ENCODE measurements at places on chromosomes 7 and 10.

DNA sequence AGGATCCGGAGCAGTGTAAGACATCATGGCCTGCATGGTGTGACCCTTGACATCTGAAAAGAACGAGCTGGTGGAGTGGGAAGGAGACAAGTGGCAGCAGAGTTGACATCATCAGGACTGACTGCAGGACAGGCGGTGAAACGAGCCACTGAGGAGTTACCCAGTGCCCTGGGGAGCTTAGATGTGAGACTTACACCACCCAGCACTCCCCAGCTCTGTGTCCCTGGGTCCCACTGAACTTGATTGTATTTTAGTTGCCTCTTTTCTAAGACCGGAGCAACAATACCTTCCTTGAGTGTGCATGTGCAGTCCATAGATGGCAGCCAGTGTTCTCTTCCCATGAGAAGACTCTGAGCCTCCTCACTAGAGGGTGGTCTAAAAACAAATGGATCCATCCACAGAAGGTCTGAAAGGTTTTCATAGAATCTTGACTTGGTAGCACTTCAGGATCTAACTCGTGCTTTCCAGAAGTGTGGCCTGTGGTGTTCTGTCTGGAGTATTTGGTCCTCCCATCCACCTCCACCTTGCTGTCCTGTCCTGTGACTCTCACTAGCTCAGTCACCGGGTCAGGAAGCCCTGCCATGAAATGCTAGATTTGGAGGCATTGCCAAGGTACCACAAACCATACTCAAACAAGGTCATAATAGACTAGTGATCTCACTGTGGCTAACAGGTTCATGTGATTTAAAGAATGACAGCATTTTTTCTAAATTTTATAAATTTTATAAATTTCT lies 59.0 kb downstream of the IKZF1 start:
- DNase-seq: no peak

DNA sequence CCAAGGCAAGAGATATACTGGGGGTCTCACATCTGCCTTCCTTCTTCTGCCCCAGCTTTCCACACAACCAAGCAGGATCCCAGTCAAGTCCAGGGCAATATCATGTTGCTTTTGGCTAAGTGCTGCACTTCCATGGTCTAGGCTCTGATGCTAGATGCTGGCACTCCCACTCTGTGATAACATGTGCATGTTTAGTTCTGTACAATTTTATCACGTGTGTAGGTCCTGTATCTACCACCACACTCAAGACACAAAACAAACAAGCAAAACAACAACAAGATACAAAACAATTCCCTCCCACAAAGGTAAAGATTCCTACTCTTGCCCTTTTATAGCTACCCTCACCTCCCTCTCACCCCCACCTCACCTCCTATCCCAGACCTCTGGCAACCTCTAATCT lies 105.6 kb upstream of the HABP2 start:
- DNase-seq: no peak

DNA sequence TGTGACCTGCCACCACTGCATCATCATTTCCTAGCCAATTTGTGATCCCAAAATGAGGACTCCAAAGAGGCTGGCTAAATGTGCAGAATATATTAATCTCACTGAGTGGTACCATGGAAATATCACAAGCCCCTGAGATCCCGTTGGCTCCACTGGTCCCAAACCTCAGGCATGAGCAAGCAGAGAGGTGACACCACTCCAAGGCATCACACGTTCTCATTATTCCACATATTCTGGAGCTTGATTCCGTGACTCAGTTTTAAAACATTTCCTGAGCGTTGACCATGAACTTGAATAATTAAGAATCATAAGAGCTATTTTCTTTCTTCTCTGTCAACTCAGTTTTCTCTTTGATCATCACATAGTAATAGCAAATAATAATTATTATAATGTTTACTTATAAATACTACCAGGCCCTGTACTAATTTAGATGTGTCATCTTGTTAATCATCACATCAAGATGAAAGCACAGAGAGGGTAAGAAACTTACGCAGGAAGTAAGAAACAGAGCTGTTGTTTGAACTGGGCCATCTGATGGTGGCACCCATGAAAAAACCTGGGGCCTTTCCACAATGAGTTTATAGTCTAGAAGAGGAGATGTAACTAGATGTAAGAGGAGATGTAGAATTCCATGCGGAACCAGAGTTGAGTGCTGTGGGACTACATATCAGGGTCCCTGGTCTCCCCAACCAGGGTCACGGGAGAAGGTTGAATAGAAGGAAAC lies 3.5 kb downstream of the APBB1IP start:
- no peak for DNase-seq

- no peak for DNase-seq
Measured at GRCh38 chr7:108307595-108307994, 148.6 kb downstream of the NRCAM start.

DNA sequence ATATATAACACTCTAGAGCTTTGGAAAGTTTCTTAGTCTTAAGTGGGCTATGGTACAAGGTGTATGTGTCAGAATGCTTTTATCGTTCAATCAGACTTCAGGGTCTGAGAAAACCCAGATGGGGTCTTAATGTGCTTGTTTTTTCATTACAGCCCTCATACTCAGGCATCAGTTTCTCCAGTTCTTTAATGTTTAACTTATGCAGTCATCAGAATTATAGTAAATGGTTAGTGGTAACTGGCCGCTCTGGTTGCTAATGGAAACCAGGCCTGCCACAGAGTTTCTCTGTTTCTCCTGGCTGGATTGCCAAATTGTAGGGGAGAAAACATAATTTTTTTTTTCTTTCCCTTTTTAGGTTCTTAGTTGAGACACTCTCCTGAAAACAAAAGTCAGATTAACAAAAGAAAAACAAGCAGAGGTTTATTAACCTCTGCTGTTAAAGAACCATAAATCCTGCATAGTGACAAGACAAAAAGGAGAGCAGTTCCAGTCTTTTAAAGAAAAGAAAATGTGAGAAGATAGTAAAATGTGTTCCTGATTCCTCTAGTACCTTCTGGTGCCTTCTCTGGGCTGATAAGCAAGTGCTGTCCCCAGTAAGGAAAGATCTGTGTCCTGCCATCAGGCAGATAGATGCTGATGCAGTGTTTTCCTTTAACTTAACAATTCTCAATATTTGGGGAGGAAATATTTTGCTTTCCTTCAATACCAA lies 21.5 kb upstream of the GHITM start:
- DNase-seq: no peak

- DNase-seq: no peak
Measured at GRCh38 chr10:11541296-11541695, 70.2 kb downstream of the USP6NL start.

- DNase-seq: no peak
Measured at GRCh38 chr10:100182908-100183307, 2.9 kb downstream of the ERLIN1 start.

DNA sequence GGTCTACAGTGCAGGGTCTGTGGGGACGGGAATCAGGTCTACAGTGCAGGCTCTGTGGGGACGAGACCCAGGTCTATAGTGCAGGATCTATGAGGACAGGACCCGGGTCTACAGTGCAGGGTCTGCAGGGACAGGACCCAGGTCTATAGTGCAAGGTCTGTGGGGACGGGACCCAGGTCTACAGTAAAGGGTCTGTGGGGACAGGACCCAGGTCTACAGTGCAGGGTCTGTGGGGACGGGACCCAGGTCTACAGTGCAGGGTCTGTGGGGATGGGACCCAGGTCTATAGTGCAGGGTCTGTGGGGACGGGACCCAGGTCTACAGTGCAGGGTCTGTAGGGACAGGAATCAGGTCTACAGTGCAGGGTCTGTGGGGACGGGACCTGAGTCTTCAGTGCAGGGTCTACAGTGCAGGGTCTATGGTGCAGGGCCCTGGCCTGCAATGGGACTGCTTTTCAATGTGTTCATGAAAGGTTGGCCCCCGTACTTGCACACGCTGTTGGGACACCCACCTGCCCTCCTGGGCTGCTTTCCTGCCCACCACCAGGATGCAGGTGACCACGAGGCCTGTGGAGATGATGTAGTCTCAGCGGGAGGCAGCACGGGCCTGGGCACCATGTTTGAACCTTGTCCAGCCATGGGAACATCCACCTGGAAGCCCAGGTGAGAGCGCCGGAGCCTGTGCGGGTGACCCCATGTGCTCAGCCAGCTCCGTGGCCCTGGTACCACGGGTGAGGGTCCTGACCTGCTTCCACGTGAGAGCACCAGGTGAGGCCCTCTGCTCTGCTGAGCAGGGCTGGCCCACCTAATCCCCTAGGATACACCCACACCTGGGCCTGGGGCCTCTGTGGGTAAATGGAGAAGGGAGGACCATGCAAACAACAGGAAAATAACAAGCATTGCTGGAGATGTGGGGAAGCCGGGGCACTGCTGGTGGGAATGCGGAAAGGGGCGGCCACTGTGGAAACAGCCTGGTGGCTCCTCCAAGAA lies 91.4 kb upstream of the DIP2C start:
- no peak for DNase-seq

GRCh38 chr10:103124420-103125096 lies 68.5 kb downstream of the NT5C2 start:
- no peak for DNase-seq

DNA sequence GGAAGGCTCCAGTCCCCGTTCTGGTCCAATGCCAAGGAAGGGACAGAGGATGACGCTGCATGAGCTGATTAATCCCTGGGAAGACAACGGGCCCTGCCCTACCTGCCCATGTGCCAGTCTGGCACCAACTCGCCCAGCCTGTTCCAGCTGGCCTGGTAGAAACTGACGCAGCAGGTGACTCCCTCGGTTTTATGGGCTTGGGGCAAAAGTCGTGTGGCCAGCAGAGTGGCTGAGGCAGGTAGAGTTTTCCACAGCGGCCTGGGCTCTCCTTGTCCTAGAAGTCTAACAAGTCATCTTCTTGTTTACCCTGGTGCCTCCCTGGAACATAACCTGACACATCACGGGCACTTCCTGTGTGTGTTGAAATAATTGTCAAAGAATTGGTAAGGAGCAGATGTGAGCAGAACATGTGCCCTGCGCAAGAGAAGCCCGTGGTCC lies 20.4 kb upstream of the LMTK2 start:
- no peak for DNase-seq

DNA sequence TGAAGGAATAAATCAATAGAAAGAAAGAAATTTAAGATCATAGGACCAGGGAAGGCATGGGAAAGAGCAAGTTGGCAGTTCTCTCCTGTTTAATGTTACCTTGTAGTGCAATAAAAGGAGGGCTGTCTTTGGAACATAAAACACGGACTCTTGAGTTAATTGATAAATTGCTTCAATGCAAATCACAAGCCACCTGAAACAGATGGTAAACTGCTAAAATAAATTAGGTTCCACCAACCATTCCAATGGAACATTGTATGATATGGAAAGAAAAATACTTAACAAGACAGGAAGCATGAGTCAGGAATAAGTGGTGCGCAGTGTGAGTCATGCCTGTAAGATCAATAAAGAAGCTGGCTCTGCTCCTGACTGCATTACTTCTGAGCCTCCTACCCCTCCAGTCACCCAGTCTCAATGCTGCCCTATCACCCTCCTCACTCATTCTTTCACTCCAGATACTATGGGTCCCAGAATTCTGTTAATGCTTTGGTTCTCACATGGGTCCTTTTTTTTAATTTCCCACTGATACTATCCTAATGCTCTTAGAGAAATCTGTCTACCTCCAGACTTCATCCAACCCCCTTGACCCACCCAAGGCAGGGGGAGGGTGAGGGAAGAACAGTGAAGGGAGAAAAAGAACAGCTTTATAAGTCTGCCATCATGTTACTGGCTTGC lies 78.9 kb downstream of the LRRC17 start:
- no peak for DNase-seq

- no peak for DNase-seq
Measured at GRCh38 chr7:141287936-141288335, 214.1 kb downstream of the TMEM178B start.

DNA sequence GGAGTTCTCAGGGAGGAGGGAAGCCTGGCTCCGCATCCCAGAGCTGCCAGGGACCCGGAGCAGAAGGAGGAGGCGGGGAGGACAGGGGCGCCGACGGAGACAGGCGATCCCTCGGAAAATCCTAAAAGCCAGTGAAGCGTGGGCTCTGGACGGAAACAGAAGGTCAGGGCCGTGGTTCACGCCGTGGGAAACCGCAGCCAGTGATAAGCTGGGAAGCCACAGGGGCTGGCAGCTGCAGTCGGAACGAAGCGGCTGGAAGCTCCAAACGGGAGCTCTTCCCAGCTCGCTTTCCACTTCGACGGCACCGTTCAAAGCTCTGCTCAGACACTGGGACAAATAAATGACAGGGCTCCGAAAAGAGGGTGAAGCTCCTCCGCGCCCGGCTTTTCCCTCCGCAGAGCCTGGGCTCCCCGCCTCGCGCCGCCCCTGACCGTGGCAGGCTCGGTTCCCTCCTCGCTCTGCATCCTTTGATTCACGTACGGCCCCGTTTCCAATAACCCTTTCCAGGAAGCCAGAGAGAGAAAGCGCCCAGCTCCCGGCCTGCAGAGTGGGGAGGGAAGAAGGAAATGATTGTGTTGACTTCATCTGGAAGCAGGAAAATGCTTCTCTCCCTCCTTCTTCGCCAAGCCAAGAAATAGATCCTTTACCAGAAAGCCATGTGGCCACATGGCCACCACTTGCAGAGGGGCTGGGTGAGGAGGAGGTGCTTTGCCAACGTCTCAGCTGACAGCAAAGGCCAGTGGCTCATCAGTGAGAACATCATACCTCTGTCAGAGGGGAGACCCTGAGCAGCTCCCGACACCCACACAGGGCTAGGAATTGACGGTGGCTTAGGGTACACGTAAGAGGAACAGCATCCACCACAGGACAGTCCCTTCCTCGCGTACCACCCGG lies 57.4 kb downstream of the ADRB1 start:
- DNase-seq: no peak

- DNase-seq: no peak
Measured at GRCh38 chr10:25744574-25744973, 189.5 kb upstream of the MYO3A start.

GRCh38 chr7:66099551-66100407 lies 14.9 kb upstream of the CRCP start:
- DNase-seq: no peak

DNA sequence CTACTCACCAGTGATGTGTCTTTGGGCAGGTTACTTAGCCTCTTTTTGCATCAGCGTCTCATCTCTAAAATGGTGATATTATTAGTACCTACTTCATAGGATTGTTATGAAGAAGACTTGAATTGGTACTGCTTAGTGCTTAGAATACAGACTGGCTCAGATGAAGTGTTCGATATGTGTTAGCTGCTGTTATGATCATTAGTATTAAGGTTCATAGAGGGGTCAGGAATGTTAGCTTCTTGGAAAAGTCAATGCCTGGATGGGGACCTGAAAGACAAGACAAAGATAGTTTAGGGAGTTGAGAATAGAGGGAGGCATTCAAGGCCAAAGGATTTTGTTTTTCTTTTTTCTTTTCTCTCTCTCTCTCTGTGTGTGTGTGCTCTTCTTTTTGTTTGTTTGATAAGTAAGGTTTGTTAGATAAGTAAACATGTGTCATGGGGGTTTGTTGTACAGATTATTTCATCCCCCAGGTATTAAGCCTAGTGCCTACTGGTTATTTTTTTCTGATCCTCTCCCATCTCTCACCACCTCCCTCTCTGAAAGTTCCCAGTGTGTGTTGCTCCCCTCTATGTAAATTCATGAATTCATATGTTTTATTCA lies 63.3 kb downstream of the MDFIC start:
- no peak for DNase-seq

DNA sequence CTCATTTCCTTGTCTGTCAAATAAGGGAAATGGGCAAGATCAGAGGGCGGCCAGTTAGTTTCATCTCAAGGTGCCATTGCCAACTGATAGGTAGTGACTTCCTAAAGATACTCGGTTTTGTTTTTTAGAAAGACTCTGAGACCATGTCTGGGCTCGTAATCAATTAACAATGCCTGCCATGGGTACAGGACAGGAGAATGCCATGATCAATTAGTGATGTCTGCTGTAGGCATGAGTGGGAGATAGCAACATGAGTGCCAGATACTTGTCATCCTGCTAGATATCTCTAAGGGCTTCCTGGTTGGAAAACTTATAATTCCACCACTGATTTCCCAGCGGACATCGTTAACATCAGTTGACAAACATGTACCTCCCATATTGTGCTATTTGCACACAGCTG lies 64.8 kb downstream of the SH3PXD2A start:
- no peak for DNase-seq
